ENCODE measurements at places on chromosomes 11 and 22.

DNA sequence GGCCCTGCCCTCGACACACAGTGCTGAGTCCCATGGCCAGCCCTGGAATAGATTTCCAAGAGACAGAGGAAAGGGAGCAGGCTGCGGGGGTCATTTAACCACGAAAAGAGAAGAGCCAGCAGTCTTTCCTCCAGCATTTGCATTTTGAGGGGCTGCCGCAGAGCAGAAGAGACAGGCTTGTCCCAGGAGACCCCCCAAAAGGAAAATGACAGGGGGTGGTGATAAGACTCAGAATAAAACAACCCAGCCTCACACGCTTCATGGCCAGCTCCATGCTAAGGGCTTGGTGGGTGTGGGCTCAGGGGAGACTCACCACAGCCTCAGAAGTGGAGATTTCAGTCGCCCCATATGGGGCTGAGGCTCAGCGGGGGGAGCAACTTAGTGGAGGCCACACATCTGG is 16.9 kb downstream of the TRIOBP start:
- DNase-seq = no peak

DNA sequence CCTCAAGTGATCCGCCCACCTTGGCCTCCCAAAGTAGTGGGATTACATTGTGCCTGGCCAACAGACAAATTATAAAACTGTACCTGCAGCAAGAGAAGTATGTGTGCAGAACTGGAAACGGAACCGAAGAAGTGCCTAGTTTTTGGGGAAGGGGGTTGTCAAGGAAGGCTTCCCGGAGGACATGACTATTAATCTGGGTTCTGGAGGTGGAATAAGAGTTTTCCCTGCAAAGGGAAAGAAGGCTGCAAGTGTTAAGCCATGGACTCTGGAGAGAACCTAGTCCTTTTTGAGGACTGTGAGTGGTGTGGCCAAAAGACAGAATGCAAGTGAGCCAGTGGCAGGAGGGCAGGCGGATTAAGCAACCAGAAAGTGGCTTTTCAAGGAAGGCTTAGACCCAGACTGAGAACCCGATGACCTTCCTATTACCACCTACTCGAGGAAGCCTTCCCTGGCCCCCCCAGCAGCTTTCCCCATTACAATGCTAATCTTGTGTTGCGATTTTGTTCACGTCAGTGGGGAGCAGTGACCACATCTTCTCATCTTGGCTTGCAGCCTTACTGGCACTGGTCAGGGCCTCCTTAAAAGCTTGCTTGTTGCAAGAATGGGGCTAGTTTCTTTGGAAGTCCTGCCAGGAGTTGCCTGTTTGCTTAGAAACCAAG is 5.7 kb upstream of the SEPTIN3 start:
- no peak for DNase-seq

GRCh38 chr22:40749829-40750228 is 69.3 kb downstream of the SLC25A17 start:
- no peak for DNase-seq

DNA sequence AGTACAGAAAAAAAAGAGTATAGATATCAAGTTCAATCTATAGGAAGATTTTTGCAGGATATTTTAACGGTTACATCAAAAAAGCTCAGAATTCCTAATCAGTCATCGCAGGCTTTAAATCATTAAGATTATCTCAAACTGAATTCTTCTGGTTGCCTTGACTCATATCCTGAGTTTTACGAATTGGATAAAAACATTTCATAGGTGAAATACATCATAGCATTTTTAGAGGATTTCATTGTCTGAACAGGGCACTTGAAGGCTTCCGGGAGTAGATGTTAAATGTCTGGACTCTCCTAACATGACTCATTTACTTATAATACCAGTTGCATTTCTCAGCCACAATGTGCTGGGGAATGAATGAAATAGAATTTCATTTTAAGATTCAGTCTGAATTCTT is 2216.6 kb upstream of the RAG2 start:
- DNase-seq = no peak

DNA sequence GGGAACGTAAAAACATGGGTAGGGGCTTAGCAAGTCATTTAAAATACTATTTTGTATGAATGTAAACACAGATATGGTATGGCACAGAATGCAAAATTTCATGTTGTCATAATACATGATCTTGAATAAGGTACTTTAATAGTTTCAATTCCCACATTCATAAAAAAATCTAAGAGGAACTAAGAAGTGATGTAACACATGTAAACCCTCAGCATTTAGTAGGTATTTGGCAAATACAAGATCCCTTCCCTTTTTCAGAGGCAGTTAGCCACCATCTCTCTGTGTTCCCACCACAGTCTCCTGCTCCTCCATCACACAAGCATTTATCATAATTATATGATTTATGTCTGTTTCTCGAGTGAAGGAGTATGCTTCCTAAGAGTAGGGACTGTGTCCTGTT is 251.8 kb downstream of the TENM4 start:
- DNase-seq = no peak

GRCh38 chr11:61785837-61786402 is 6.5 kb downstream of the TMEM258 start:
- DNase-seq = no peak

DNA sequence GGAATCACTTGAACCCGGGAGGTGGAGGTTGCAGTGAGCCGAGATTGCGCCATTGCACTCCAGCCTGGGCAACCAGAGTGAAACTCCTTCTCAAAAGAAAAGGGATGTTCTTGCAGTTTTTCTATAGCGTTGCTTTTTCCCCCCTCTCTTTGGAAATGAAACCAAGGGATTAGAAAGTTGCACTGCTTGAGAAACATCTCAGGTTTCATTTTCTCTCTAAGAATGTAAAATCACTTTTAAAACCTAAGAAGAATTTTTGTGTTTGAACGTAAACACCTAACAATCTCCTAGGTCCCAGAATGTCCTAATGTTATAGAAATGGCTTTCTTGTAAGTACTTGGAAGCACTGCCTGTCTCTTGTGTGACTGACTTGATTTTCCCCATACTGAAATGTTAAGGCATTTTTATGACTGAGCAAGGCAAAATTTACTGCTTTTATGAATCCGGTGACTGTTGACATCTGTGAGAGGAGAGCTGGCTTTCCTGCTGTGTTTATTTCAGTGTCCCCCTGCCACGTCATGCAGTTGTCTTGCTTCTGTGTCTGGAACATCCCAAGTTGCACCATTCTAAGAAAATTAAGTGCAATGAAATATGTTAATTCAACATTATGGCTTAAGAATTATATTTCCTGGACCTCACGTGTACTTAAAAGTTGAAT is 37.7 kb downstream of the NF2 start:
- DNase-seq = no peak

- DNase-seq = no peak
These were observed 4.8 kb downstream of the SLC35E4 start for GRCh38 chr22:30640361-30640760.

DNA sequence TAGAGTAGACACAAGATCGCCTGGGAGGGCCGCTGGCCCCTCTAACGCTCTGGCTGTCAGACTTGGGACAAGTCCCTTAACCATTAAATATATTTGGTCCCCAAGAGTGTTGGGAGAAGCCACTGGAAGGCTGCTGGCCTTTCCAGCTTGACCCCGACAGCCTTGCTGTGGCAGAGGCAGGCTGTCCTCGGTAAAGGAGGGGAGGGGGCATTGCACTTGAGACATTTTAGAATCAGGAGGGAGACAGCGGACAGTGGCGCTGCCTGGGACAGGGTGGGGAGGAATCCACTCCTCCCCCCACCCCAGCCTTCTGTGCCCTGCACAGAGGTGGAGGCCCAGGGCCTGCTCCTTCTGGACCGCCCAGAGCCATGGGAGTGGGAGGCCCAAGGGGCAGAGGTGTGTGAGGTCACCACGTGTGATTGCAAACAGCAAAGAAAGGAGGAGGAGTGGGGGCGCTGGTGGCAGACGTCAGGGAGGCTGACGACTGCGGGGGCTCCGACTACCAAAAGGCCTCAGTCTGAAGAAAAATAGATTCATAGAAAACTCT is 28.9 kb downstream of the APOL1 start:
- no peak for DNase-seq

DNA sequence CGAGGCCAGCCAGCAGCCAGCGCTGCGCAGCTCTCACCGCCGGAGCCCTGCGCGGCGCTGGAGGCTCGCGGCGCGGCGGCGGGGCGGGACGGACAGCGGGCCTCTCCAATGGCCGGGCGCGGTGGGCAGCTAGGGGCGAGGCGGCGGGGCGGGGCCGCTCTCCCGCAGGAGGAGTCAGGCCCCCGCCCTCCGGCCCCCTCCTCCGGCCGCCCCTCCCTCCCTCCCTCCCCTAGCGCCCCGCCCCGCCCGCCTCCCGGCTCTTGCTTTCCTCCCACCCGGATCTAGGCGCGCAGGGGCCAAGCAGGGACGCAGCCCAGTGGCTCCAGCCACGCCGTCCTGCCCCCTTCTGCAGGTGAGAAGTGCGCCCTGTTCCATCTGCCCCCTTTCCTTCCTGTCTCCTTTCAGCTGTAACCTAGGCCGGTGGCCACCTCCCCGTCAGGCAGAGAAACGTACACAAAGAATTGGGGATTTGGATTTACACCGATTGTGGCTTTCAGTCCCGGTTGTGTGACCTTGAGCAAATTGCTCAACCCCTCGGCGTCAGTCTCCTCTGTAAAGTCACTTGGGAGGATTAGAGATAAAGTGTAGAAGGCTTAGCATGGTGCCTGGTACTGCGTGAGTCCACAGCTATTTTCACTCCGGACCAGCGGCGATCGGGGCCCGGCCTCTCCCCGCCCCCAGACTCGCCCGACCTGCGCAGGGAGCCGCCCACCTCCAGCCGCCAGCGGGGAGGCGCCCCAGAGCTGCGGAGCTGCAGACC is at the start of gene FZD4:
Gene FZD4, minus strand, starts transcription at position 35 of the 760 bp plus-strand sequence. CDS start 310 bp downstream, outside the sequence.
- peak; percentile 12 for DNase-seq

- DNase-seq = no peak
These were observed 367.1 kb downstream of the INSC start for GRCh38 chr11:15481871-15482270.

DNA sequence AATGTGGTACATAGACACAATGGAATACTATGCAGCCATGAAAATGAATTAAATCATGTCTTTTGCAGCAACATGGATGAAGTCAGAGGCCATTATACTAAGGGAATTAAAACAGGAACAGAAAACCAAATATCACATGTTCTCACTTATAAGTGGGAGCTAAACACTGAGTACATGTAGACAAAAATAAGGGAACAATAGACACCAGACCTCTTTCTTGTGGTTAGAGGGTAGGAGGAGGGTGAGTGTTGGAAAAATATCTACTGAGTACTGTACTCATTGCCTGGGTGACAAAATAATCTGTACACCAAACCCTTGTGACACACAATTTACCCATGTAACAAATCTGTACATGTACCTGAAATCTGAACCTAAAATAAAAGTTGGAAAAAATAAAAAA is 59.1 kb upstream of the ANO5 start:
- DNase-seq = no peak

GRCh38 chr11:121520243-121521144 is 67.7 kb upstream of the SORL1-AS1 start:
- no peak for DNase-seq

- no peak for DNase-seq
These were observed 35.2 kb downstream of the BTG4 start for GRCh38 chr11:111476956-111477355.

- no peak for DNase-seq
These were observed 105.9 kb upstream of the SLC22A12 start for GRCh38 chr11:64485074-64485473.

DNA sequence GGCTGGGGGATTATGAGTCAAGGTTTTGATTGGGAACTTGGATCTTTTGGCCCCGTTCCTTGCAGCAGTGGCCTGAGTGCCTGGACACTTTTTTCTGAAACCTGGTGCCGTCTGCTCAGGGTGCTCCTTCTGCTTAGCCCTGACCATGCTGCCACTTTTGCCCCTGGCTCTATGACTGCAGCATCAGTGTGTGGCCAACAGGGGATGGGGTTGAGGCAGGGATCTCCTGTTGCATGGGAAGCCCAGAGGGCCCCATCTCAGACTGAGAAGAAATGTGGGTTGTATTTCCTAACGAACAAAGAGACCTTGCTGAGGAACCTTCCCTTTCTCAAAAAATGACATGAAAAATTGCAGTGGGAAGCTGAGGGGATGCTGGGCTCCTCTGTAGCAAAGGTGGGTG is 18.7 kb downstream of the POU2F3 start:
- DNase-seq = no peak

- no peak for DNase-seq
These were observed 85.2 kb downstream of the BUD13 start for GRCh38 chr11:116687458-116688201.

GRCh38 chr11:126489836-126490660 is 134.6 kb downstream of the ST3GAL4 start:
- no peak for DNase-seq

- no peak for DNase-seq
These were observed 12.0 kb downstream of the BACE1-AS start for GRCh38 chr11:117303101-117303500.

DNA sequence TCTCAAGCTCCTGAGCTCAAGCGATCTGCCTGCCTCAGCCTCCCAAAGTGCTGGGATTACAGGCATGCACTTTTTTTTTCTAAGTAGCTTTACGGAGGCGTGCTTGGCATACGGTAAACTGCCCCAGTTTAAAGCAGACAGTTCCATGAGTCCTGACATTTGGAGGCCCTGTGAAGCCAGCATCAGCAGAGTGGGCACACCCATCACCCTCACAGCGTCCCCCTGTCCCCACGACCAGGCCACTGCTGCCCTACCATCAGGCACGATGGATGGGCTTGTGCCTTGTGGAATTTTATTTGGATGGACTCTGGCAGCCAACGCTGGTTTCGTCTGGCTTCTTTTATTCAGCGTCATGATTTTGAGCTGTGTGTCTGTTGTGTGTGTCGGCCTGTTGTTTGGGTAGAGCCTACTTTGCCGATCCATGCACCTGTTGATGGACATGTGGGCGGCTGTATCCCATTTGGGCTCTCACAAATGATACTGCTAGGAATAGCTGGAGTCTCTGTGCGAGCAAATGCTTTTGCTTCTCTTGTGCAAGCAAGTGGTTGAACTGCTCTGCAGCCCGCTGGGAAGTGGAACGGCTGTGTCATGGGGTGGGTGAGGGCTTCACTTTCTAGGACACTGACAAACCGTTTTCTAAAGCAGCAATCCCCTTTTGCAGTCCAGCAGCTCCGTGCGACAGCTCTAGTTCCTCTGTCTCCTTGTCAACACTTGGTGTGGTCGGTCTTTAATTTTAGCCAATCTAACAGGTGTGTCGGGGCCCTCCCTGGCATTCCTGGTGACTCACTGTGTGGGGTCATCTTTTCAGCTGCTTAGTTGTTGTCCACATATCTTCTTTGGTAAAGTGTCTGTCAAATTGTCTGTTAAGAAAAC is 23.8 kb downstream of the KCNQ1 start:
- DNase-seq = no peak

DNA sequence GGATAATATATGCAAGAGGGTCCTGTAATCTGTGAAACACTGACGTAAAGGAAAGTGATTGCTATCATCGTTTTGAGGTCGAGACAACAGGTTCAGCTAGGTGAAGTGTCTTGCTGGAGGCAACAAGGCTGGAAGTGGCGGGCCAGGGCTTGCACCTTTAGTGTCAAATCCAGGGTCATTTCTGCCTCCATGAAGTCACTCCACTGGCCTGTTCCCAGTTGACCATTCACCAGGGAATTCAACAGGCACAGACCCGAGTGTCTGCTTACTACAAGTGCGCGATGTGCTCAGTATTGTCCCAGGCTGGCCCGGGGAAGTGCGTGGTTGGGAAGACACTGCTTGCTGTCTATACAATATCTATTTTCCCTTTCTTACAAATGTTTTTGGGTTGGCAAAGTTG is 225.0 kb downstream of the CEP164 start:
- no peak for DNase-seq

- DNase-seq = no peak
These were observed 3.1 kb upstream of the IGF2 start for GRCh38 chr11:2142300-2142759.

Data from activated CD4-positive, alpha-beta T cell treated with anti-CD3 and anti-CD28 coated beads, Interleukin-2, amount 50 U/mL, for 1 hour (primary cell).